ENCODE measurements at places on chromosomes 2 and 18.

DNA sequence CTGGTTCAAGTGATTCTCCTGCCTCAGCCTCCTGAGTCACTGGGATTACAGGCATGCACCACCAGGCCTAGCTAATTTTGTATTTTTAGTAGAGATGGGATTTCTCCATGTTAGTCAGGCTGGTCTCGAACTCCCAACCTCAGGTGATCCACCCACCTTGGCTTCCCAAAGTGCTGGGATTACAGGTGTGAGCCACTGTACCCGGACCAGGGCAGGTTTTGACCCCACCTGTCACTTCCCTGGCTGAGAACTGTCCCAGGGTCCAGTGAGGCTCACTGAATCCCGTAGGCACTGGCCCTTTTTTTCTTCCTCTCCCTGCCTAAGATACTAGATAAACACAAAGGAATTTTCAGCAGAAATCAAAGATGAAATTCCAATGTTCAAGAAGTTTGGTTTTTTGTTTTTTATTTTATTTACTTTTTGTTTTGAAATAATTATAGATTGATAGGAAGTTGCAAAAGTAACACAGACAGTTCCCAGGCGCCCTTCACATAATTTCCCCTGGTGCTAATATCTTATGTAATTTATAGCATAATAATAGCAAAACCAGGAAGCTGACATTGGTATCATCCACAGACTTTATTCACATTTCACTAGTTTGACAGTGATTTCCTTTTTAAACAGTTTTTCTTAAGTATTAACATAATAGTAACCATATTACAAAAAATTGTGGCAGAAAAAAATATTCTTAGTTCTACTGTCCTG lies 52.4 kb upstream of the B3GNT7 start:
- no peak for DNase-seq

DNA sequence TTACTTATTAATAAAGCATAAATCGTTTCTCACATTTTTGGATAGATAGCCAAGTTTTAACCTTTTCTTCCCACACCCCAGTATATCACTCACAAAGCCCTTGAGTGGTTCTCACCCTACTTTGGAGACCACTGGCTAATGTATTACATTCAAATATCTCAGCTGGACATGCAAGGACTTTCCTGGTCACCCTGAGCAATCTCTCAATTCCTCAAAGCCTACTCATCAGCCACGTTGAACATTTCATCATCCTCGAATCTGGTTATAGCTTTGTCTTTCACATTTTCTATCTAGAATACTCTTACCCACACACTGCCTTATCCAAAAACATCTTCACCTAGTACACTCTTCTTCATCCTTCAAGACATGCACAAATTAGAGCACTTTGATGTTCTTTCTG lies 71.1 kb upstream of the MAPRE2 start:
- no peak for DNase-seq

DNA sequence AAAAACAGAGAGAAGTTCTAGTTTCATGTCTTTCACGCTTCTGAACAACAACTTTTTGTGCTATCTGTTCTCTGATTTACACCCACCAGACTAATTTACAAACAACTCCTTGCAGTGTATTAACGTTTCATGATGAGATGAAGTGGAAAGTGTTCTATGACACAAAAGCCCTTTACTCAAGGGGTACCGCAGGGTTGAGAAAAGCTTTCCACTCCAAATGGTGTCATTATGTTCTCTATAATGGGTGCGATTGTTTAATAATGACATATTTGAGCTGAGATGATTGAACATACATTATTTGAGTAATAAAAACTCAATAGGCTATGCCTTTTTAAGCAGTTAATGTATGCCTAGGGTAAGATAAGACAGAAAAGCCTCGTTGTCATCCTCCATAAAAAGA lies 76.3 kb downstream of the ACTR3 start:
- no peak for DNase-seq

GRCh38 chr2:223669453-223670225 lies 67.5 kb upstream of the SCG2 start:
- no peak for DNase-seq

GRCh38 chr2:9091811-9092210 lies 88.3 kb upstream of the MBOAT2 start:
- DNase-seq, result no peak

DNA sequence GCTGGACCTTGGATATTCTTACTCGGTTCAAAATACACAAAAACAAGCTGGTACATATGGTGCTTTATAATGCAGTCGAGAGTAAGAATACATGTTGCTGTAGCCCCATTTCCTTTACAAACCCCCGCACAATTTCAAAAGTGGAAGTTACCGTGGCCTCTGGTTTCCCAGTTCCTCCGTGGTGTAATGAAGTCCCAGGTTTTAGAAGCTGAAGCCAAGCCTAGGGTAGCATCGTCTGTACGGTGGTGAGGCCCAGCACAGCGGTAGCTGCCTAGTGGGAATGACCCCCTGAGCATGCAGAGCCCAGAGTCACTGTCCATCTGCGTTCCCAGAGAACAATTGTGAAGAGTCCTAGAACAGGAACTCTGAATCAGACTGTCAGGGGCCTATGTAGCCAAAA lies 171.8 kb downstream of the ASXL3 start:
- no peak for DNase-seq
